ENCODE measurements at places on chromosomes 6 and 20.

DNA sequence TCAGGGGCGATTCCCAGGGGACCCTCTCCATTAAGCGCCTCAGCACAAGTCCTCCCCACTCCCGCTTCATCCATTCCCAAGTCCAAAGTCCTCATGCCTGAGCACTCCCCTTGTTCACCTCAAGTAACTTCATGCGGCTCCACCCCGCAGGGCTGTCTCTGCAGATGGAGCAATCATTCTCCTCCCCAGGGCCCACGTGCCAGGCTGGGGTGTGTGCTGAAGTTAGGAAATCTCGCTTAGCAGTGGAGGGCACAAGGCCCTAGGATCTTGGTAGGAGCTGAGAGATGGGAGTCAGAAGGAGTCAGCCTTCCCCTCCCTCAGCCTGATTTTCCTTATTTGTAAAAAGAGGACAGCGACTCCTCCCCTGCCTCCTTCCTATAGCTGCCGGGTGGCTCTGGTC lies 3.5 kb downstream of the TGM3 start:
- no peak for DNase-seq

DNA sequence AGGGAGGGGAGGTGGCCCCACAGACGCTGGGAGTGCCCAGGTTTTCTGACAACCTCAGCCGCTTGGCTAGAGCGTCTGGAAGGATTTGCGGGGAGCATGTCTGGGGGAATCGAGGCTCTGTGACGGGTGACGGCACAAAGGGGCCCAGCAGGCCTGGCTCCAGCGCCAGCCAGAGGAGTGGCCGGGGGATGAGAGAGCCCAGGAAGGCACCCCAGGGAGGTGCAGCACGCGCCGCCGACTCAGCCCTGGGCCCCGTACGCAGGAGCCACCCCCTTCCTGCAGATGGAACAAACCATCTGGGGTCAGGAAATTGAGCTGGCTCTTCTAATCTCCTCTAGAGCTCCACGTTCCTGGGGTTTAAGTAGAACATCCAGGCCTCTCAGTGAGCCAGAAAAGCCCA lies 5.9 kb upstream of the SLCO4A1 start:
- DNase-seq: no peak

DNA sequence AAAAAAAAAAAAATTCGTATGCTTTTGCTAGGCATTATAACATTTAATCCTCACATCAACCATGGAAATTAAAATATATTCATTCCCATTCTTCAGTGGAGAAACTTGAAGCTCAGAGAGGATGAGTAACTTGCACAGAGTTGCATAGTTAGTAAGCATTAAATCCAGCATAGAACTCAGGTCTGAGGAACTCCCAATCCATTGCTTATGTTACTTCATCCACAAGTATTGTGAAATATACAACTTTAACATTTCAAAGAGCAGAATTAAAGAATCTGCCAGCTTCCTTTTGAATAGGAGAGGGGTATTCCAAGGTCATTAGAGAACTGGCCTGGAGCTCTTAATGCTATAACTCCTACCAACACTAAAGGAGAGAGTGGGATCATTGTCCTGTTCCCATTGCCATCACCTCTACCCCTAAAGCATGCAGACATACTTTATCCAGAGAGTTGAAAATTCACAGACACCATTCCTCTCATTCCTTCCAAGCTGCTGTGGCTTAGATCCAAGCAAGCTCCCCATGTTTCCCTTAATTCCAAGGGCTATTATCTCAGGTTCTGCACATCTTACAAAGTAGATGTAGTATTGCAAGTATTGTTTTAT lies 91.9 kb downstream of the FLRT3 start:
- DNase-seq: no peak

GRCh38 chr6:2245877-2246863 lies 765 bp upstream of the GMDS start:
- peak; percentile 32 for DNase-seq

- DNase-seq: no peak
These were observed 27.8 kb downstream of the TNXB start for GRCh38 chr6:32081168-32081990.

DNA sequence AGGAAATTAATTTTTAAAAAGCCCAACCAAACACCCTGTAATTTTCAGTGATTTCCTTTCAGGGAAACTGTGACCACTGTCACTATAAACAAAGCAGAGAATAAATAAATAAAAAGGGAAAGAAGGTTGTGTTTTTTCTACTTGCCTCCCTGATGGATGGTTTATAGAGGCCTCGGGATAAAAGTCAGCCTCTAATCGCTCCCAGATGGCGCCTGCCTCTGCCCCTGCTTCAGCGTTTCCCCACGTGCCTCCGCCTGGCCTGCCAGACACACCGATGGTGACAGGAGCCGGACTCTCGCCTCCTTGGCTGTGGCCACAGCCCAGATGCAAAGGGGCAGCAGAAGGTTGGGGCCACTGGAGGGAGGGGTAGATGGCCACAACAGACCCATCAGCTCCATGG lies 327.7 kb downstream of the CDC5L start:
- DNase-seq: no peak

Data from effector CD8-positive, alpha-beta T cell (primary cell).